ENCODE measurements at places on chromosomes 1 and 21. TPM values are rescaled to one million over a fixed set of nuclear protein-coding genes. Genes with fewer than 3 reads are reported as not detected.

Gene ACBD6
- total RNA-seq = 53.9 TPM

Gene UBL4B
- not detected for total RNA-seq

Gene SLAMF7
- 1.8 TPM for total RNA-seq

Gene ELAPOR1
- 0.46 TPM for total RNA-seq

Gene CXADR
- total RNA-seq = 7.4 TPM

Gene TMOD4
- not detected for total RNA-seq

Gene GJA5
- not detected for total RNA-seq

Gene OXCT2
- 0.55 TPM for total RNA-seq

Gene KRTAP27-1
- total RNA-seq = not detected

Gene RXRG
- total RNA-seq = not detected

Gene UQCRHL
- total RNA-seq = 6.2 TPM

Gene PLEKHA6
- 36.3 TPM for total RNA-seq

Gene SAMD13
- 0.25 TPM for total RNA-seq

Gene SLC45A1
- total RNA-seq = 7.2 TPM

Gene RAB25
- not detected for total RNA-seq

Gene RHD
- total RNA-seq = not detected

Gene FAM72D
- total RNA-seq = 4.9 TPM

Gene ANKRD34A
- total RNA-seq = 0.20 TPM

Gene SHE
- 0.10 TPM for total RNA-seq

Gene GREM2
- 0.07 TPM for total RNA-seq

Gene GNB1
- total RNA-seq = 230 TPM

Gene C1QB
- total RNA-seq = not detected

Gene RHBDL2
- 2.1 TPM for total RNA-seq

Gene CASQ1
- total RNA-seq = not detected

Gene ZNF683
- total RNA-seq = not detected

Gene CHTOP
- total RNA-seq = 76.0 TPM

Gene UBXN10
- total RNA-seq = not detected

Gene KIRREL1
- total RNA-seq = 21.2 TPM

Gene EXO1
- total RNA-seq = 22.7 TPM

Gene AGBL4
- total RNA-seq = not detected

Gene SLC44A3
- total RNA-seq = 1.6 TPM

Gene TMPRSS15
- total RNA-seq = not detected

Gene SAMD11
- 16.2 TPM for total RNA-seq

Gene NPHS2
- not detected for total RNA-seq

Gene PRDM16
- total RNA-seq = 0.45 TPM

Gene PGBD5
- total RNA-seq = 0.44 TPM

Gene VTCN1
- not detected for total RNA-seq

Gene LCE3E
- not detected for total RNA-seq

Data from A549 treated with Hydrocortisone at 1 μM for 4 hours (cell line).